ENCODE measurements at places on chromosomes 7 and 10.

DNA sequence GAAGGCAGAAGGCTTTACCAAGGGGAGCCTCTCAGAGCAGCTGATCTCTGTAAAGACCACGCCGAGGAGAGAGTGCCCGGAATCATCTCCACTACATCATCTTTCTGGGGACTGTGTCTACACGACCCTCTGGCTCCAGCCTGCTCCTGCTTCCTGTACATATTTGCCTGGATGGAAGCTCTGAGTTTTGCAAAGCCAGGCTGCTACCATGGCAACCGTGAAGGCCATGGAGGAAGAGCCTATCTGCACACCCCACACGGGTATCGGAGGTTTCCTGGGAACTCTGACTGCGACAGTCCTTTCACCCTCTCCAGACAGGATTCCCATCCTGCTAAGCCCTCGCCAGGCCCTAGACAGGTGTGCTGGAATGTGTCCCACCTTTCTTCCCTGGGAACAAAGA lies 83.4 kb upstream of the TNRC18 start:
- no peak for DNase-seq

DNA sequence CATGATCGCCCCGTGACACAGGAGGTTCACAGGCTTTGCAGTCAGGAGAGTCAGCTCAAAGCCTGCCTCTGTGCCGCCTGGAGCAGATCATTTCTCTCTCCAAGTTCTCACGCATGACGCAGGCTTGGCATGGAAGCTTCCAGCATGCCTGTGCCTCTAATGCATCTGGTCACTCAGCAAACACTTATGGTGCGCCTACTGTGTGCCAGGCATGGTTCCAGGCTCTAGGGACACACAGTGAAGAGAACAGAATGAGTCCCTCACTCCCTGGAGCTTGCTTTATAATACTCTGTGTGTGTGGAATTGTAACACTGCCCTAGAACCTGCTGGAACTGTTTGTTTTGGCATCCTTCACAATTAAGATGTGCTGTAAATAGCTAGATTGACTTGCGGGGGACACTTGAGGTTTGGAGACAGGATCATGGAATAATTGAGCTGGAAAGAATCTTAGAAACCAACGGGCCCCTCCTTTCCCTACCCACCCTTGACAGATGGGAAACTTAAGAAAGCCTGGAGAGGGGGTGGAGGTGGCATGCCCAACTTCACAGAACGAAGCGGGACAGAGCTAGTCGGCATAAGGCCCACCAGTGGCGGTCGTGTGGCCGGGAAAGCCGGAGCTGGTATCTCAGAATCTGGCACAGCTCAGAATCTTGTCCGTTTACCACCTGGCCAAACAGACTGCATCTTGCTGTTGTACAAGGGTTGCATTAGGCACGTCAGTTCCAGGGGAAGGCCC lies 4.6 kb upstream of the MYH16 start:
- DNase-seq = no peak

DNA sequence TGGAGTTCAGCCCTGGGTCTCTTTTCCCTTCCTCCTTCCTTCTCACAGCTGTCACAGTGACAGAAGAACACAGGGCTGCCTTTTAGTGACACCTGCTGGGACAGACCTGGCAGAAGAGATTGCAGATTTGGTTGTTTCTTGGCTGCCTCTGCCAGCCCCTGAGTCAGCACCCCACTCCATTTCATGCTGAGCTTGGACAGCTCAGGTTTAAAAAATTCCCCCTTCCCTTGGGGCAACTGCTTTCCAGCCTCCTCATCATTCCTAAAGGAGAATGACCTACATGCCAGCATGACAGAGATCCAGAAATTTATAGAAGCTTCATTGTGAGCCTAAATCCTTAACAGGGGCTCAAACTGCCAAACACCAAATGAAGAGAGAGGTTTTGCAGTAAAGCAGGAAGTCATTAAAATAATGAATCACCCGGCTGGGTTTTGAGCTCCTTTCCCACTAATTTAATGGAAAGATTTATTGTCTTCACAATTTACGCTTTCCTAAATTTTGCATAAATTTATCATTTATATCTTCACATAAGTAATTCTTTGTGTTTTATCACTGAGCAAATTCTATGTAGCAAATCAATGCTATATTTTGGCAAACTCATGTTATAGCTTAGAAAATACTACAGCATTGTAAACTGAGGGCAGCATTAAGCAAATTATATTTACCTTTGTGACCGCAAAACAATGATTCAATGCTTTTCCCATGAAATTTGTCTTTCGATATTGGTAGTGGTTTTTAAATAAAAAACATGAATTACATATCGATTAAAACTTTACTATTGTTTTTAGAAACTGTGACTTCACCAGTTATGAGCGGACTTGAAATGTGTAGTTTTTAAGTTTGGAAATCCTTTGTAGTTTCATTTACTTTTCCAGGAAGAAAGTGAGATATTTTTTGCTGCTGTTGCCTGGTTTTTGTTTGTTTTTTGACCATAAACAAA lies 399.5 kb upstream of the ANKRD30A start:
- no peak for DNase-seq

DNA sequence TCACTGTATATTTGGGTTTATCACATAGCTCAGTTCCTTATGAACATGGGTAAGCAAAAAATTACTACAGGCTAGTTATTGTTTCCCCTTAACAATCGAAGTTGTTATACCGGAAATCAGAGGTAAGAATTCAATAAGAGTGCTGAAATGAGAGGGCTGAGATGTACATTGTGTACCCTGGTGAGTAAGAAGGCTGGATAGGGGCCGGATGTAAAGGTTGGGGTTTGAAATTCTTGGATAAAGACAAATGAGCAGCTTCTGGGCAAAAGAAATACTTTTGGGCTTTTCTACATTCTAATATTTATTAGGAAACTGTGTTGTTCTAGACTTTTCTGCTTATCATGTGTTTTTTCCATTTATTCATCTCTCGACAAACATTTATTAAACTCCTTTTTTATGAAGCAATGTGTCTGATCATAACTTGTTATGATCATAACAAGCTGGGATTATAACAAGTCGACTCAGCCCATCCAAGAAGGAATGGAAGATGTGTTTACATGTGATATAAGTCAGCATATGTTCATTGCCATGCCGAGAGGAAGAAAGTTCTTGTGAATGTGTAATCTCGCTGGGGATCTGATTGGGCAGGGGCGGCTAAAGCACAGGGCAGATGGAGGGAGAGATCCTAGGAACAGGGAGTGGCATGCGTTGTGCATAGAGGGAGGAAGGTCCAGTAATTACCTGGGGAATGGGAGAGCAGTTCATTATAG lies 155.3 kb downstream of the PLXDC2 start:
- DNase-seq = no peak

DNA sequence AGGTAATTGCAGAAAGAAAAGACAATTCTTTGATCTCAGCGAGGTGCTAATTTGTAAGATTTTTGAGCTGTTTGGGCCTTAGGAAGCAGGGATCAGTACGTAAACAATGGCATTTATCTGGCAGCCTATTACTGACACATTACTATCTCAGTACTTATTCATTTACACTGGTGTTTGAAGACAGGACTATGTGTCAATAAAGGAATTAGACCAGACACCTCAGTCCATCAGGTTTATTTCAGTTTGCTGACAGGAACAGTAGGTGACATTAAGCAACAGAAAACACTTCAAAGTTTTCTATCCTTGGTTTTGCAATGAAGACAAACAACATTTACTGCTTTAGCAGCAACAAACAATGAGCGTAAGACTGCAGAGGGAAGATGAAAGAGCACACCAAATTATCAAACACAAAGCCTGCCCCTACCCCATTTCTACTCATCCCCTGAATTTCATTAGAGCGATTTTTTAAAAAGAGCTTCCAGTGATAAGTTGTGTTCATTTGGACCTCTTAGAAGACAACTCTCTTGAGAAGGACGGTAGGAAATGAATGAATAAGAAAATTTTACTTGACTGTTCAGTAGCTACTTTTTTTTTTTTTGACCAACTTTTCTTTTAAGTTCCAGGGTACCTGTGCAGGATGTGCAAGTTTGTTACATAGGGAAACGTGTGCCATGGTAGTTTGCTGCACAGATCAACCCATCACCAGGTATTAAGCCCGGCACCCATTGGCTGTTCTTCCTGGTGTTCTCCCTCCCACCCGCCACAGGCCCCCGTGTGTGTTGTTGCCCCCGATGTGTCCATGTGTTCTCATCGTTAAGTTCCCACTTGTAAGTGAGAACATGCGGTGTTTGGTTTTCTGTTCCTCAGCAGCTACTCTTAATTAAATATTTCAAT lies 138.8 kb downstream of the DKK1 start:
- DNase-seq = no peak

- DNase-seq = no peak
Observed at GRCh38 chr10:43683451-43684291, 35.0 kb upstream of the ZNF32 start.

DNA sequence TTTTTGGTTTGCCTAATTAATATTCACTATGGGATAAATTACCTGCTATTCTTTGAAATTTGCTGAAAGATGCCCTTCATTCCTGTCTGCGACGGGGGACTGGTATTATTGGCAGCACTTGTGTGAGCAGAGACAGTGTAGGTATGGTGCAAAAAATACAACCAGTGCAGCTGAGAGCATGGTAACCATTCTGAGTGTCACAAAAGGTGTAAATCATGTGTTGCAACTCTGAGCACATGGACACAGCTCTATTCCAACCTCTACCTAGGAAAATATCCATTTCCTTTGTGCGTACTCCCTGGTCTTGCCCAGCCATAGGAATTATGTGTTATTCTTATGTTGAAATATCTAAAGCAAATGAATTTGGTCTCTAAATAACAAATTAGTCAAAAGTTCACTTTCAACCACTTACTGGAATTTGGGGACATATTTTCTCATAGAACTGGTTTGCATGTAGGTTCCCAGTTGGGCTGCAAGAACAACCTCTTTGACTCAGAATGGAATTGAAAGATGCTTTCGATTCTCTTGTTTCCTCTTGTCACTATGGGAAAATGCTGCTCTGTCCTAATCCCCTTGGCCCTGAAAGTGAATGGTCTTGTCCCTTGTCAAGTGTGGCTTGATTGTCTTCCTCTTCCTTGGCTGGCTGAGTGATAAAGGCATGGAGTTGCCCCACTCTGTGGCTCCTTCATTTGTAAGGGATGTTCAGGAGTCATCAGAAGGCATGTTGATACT lies 57.0 kb downstream of the CELF2 start:
- no peak for DNase-seq

GRCh38 chr7:151426441-151426903 lies 13.5 kb downstream of the CRYGN start:
- no peak for DNase-seq
